ENCODE measurements at places on chromosomes 16 and 17. TPM values are rescaled to one million over a fixed set of nuclear protein-coding genes. Genes with fewer than 3 reads are reported as not detected.

- no peak for DNase-seq
Measured at GRCh38 chr16:84847564-84848355, 28.0 kb downstream of the CRISPLD2 start.

CCL2 gene
- 85.5 TPM for total RNA-seq

- DNase-seq, result peak; percentile 86
Measured at GRCh38 chr17:49995055-49995738, at the start of gene DLX3. TSS of gene DLX3 (minus strand) at chr17:49995224. CDS start at chr17:49994998, 226 bp downstream.

ULK2 gene
- 2.5 TPM for total RNA-seq

GRCh38 chr17:2937331-2938003 is 125.9 kb downstream of the OR1D5 start:
- DNase-seq, result peak; percentile 28

GRCh38 chr16:88512728-88513696 is 57.2 kb upstream of the ZC3H18 start:
- DNase-seq, result no peak

NF1 gene
- total RNA-seq, result 29.9 TPM

GRCh38 chr17:62808576-62808970 is 459 bp upstream of the MARCHF10 start:
- DNase-seq, result no peak

ADAP2 gene
- 1.2 TPM for total RNA-seq

SLC35G6 gene
- not detected for total RNA-seq

GRCh38 chr17:79135628-79136405 is 61.2 kb downstream of the ENGASE start:
- DNase-seq, result no peak

- DNase-seq, result peak; percentile 43
Measured at GRCh38 chr16:21950782-21951521, 2.2 kb upstream of the UQCRC2 start.

METTL9 gene
- total RNA-seq, result 194 TPM

- DNase-seq, result peak; percentile 49
Measured at GRCh38 chr16:1188432-1189189, 35.7 kb downstream of the CACNA1H start.

GRCh38 chr17:75249564-75249963 is 11.8 kb downstream of the GGA3 start:
- no peak for DNase-seq

ABCC11 gene
- total RNA-seq, result not detected

GRCh38 chr16:29898804-29899515 is 390 bp downstream of the SEZ6L2 start:
- no peak for DNase-seq

GRCh38 chr17:213286-214105 is 32.0 kb upstream of the DOC2B start:
- no peak for DNase-seq

- DNase-seq, result no peak
Measured at GRCh38 chr16:23114131-23114904, 34.9 kb downstream of the USP31 start.

DNA sequence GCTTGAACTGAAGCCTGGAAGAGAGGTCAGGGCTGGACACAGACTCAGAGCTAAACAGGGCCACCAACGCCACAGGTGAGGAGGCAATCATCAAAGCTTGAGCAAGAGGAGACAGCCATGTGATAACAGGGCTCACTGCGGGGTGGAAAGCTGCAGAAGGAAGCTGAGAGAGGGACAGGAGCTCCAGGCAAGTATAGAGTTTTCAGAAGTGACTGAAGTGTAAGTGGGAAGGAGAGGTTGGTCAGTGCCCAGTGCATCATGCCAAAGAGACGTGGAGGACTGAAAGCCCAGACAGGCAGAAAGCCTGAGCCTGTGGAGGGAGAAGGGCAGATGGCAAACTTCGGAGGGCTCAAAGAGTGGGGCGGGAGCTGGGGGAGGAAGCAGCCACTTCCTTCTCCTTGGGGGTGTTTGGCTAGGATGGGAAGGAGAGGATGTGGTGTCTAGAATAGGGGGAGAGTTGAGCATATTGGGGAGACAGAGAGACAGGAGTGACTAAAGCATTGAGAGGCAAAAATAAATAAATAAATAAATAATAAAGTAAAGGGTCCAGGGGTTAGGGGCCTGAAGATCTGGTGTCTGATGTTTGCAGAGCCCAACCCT is 2.6 kb downstream of the KIFC3 start:
- DNase-seq, result no peak

DNA sequence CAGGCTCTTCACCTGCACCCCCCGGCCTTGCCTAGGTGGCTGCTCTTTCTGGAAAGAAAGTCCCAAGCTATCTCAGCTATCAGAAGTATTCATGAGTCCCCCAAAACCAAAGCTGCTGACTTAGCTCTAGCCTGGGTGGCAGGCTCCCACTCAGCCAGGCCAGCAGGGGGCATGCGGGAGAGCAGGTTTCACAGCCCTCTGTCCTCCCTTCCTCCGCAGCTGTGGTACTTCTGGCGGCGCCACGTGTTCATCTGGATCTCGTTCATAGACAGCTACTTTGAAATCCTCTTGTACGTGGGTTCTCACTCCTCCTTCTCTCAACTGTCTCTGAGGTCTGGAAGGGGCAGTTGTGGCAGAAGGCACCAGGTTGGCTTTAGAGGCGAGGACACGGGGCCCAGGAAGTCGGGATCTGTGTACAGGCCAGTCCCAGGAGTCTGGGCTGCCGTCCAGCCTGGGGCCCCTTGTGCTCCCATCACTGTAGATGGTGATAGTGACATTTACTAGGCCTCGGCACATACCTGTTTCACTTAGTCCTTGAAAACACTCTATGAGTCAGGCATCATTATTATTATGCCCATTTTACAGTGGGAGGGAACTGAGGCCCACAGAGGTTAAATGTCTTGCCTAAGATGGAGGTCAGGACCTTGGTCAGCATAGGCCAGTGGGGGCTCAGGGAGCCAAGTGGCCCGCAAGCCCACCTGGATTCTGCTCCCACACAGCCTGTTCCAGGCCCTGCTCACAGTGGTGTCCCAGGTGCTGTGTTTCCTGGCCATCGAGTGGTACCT is 12.9 kb downstream of the TRPV2 start:
- no peak for DNase-seq

- no peak for DNase-seq
Measured at GRCh38 chr16:57534881-57535658, 1.3 kb downstream of the CCDC102A start.

DNA sequence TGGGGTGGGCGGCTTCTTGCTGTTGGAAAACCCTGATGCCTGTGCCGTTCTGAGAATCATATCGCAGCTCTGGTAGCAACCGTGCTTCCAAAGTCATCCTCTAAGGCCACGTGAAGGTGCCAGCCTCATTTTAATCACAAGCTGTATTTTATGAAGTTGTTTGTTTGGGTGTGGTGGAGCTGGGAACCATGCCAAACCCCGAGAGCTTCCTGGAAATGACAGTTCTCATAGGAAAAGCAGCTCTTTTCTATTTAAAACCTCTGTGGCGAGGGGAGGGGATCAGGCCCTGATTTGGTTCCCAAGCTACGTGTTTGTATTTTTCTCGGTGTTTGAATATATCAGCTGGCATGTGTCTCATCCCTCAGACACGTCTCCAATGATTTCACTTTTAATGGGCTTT is 21.7 kb downstream of the KNOP1 start:
- DNase-seq, result peak; percentile 91

GRCh38 chr16:69741519-69741918 is 13.2 kb downstream of the NOB1 start:
- peak; percentile 57 for DNase-seq

DNA sequence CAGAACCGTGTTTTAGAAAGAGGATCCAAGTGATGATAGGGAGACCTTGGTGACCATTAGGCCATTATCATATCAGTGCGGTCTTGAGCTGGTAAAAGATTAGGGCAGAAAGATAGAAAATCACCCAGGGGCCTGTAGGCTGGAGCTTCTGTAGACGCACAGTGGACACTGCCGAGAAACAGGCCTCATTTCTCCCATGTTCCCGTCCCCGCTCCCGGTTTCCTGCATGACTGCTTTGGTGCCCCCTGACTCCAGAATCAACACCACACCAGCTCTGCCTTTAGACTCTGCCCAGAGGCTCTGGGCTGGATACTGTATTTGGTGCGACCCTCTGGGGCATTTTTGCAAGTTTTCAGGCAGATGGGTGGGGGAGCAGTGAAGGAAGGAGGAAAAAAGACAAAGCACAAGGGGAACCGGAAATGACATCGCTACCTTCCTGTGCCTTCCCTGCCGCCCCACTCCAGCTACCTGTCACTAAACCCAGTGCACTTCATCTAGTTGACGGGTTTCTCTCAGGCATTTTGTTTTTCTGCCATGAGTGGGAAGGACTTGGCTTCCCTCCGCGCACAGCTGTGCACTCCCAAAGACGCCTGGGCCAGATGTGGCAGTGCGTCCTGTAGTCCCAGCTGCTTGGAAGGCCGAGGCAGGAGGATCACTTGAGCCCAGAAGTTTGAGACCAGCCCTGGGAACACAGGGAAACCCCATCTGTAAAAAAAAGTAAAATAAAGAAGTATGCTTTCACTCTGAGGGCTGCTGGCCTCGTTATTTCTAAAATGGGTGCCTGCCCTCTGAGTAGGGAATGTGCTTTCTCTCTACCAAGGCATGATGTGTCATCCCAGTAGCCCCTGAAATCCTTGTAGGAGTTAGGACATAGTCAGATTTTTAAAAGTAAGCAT is 214.1 kb downstream of the RPTOR start:
- DNase-seq, result no peak

DNA sequence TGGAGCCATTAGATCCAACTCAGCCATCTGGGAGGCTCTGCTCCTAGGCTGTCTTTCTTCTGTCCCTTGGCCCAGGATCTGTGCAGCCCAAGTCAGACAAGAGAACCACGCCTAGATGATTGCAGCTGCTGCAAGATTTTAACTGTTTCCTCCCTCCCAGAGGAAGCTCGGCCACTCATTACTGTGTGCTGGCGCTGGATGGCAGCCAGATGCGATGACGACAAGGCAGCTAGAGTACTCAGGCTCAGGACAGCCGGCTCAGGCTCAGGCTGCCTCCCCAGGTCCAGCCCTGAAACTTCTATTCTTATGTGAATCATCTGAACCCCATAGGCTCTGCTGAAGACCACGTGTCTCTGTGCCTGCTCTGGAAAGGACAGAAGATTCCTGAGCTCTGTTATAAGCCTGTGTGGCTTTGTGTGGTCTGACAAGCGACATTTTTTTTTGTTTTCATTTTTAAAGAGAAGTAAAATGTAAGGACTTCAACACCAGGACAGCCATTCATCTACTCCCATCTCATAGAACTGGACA is 32.1 kb upstream of the FBXW10B start:
- DNase-seq, result peak; percentile 99

DNA sequence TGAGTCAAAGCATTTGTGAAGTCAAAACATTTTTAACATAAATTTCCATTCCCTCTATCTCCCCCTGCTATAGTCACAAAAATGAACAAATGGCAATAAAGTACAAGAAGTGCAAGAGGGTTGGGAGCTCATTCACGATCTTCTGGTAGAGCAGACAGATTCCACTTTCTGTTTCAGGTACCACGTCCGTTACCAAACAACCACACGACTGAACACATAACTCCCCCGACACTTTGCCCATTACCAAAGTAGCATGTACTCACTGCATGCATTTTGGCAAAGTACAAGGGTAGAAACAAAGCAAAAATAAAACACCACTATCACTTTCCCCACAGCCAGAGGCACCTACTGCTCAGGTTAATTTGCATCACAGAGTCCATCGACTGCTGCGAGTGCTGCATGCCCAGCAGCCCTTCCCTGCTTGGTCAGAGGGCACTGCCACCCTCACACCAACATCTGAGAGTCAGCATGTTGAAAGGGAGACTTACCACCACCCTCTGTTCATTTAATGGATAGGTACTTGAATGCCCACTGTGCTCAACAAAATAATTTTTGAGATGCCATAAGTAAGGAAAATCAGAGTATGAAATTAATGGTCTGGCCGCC is 150.3 kb upstream of the AXIN2 start:
- DNase-seq, result no peak

DNA sequence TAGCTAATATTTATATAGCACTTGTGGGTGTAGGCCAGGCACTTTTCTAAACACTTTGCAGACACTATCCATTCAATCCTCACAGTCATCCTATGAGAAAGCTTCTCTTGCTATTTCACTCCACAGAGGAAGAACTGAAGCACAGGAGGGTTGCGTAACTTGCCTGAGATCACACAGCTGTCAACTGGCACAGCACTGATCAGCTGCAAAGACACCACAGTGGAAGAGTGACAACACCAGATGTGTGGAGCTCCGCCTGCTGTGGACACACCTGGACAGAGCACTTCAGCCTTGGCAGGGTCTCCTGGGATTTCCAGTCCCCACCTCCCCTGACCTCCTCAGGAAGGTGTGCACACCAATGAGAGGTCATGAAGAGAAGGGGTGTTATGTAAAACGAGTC is 13.3 kb upstream of the CNEP1R1 start:
- no peak for DNase-seq

TP53TG3F gene
- not detected for total RNA-seq

KRT16 gene
- total RNA-seq, result 0.34 TPM

VASN gene
- total RNA-seq, result 115 TPM

DNA sequence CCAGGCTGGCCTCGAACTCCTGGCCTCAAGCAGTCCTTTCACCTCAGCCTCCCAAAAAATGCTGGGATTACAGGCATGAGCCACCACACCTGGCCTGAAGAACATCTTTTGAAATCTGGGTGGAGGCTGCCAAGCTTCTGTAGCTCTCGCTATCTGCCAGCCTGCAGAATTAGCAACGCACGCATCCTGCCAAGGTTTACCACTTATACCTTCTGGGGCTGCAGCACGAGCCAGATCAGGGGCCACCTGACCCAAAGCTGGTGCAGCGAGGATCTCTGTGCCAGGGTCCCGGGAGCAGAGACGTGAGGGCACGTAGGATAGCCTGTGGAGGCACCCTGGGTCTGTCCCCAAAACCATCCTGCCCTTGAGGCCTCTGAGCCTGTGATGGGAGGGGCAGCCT is 22.2 kb downstream of the SLC38A8 start:
- DNase-seq, result no peak

GRCh38 chr17:59347975-59348391 is 16.5 kb downstream of the YPEL2 start:
- no peak for DNase-seq

- DNase-seq, result peak; percentile 95
Measured at GRCh38 chr16:48963306-48963705, 318.3 kb downstream of the CBLN1 start.

SUPT4H1 gene
- 71.6 TPM for total RNA-seq

TLCD1 gene
- total RNA-seq, result 11.2 TPM
